ENCODE measurements at places on chromosomes 12 and 14. TPM values are rescaled to one million over a fixed set of nuclear protein-coding genes. Genes with fewer than 3 reads are reported as not detected.

The RNASE7 gene
- not detected for polyA plus RNA-seq

The FAM90A1 gene
- not detected for polyA plus RNA-seq

The FLVCR2 gene
- not detected for polyA plus RNA-seq

The LRRK2 gene
- polyA plus RNA-seq, result 0.54 TPM

The OR4E2 gene
- not detected for polyA plus RNA-seq
